Stimulated activated CD4-positive, alpha-beta T cell treated with anti-CD3 and anti-CD28 coated beads, Interleukin-15, amount 100 ng/mL, for 1 hour (primary cell): ENCODE measurements at places on chromosomes 5 and 9.
A peak's percentile ranks its signal among the peaks of the same experiment; 100 is the strongest.

GRCh38 chr9:136597141-136597885 lies 51.5 kb upstream of the NOTCH1 start:
- DNase-seq: no peak

DNA sequence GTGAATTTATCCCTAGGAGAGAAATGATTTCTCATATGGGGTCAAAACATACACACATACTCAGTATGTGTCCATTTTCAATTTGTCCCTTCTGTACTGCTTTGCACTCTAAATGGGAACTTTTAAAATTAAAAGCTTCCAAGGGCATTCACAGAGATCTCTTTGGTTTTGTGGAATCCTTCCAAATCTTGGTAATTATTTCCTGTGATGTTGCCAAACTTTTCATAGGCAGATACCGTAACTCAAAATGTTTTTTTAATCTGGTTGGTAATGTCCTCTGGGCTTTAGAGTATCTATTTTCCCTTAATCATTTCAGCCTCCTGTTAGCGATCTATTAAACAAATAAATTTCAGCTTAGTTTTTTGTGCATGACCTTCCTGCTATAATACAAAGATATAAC lies 282.4 kb downstream of the ARHGEF28 start:
- no peak for DNase-seq

- DNase-seq: peak; percentile 14
Observed at GRCh38 chr5:109690975-109691574, 1.3 kb downstream of the MAN2A1 start.

DNA sequence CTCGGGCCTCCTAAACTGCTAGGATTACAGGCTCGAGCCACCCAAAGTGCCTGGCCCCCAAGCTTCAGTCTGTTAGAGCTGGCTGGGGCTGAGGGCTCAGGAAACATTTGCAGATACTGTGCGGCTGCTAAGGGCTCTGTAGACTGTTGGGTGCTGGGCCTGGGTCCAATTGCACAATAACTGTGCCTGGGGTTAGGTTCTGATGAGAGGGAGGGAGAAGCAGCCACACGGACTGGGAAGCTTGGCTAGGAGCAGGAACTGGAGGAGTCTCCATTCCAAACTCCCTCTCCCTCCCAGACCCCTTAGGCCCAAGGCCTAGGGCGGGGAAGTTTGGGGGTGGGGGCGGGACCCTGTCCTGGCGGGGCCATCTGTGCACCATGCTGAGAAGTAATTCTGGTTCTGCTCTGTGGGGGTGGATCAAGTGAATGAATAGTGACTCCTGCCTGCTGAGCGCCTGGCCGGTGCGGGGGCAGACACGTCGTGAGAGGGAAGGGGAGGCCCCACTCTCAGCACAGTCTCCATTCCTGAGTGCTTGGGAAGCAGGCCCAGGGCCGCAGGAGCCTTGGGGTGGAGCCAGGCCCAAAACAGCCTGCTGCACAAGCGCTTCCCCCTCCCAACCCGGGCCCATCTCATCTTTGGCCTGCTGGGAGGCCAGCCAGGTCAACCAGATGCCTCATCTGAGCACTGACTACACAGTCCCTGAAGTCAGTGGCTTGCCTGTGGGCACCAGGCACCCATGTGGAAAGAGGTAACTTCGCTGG lies 1.5 kb downstream of the ASS1 start:
- DNase-seq: no peak

GRCh38 chr9:127805620-127806019 lies 2.9 kb downstream of the FPGS start:
- DNase-seq: no peak

DNA sequence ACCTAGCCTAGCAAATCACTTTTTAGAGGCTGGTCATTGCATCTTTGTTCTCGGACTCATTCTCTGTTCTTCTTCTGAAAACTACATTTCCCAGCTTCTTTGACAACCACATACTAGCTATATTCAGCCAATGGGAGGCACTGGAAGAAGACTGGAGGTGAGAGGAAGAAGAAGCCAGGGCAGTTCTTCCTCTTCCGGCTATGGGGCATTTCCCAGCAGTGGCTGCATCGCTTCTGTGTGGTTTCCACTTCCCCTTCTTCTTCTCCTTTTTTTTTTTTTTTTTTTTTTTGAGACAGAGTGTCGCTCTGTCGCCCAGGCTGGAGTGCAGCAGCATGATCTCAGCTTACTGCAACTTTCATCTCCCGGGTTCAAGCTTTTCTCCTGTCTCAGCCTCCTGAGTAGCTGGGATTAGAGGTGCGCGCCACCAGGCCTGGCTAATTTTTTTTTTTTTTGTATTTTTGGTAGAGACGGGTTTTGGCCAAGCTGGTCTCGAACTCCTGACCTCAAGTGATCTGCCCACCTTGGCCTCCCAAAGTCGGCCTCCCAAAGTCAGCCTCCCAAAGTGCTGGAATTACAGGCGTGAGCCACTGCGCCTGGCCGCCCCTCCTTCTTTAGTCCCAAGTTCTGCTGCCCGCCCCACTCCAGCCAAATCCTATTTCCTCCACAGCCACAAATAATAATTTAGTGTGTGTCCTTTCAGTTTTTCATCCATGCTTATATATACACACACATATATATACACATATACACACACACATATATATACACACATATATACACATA lies 6.9 kb upstream of the UBAP1 start:
- no peak for DNase-seq

- no peak for DNase-seq
Observed at GRCh38 chr9:72363236-72363635, 1.8 kb downstream of the ZFAND5 start.

GRCh38 chr9:136407911-136408310 lies 2.5 kb downstream of the ENTR1 start:
- no peak for DNase-seq

GRCh38 chr5:39175273-39175955 lies 43.9 kb downstream of the FYB1 start:
- DNase-seq: no peak

DNA sequence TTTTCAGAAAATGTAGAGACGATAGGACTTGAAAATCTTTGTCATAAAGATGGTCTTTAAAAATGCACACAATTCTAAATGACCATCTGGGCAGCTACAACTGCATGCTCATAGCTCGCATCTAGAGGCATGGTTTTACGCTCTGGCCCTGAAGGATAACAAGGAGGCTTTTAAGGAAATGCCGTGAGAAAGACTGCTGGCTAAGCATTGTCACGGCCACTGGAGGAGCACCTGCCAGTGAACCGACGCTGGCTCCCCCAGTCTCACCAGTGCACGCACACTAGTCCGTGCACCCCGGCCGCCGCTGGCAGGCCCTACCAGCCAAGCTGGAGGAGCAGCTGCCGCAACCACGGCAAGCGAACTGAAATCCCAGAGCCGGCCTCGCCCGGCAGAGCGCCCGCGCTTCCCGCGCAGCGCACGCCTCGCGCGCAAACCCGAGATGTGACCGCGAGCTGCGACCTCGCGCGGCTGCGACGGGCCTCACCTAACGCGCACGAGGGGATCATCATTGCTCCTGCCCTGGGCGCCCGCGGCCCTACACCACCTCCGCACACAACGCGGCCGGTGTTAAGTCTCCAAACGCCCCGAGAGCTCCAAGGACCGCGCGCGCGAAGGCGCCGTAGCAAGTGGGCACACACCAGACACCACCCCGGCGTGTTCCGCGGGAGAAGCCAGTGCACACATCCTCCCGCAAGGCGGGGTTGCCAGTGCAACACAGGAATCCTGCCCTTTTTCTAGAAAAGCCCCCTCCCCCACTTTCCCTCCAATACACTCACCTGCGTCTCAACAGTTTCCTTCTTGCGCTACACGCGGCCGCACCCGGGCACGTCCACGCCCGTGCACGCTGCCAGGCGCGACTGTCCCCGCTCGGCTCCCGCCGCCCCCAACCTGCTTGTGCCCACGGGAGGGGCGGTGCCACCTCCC lies 5.3 kb downstream of the ELAVL2 start:
- no peak for DNase-seq

DNA sequence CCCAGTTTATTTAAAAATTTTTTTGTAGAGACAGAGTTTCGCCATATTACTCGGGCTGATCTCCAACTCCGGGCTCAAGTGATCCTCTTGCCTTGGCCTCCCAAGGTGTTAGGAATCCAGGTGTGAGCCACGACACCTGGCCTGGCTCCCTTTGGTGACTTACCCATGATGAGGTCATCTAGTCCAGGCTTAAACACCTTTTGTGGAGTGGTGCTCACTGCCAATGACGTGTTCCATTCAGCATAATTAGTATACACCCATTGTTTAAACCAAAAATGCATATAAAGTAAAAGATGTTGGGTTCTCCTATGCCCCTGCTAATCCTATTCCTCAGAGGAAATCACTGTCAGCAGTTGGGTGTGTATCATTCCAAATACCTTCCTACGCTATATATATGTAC lies 91.0 kb downstream of the HSPA4 start:
- no peak for DNase-seq

- no peak for DNase-seq
Observed at GRCh38 chr9:100355561-100355960, 2.8 kb upstream of the TEX10 start.

GRCh38 chr5:177588413-177588909 lies 3.5 kb upstream of the TMED9 start:
- no peak for DNase-seq

DNA sequence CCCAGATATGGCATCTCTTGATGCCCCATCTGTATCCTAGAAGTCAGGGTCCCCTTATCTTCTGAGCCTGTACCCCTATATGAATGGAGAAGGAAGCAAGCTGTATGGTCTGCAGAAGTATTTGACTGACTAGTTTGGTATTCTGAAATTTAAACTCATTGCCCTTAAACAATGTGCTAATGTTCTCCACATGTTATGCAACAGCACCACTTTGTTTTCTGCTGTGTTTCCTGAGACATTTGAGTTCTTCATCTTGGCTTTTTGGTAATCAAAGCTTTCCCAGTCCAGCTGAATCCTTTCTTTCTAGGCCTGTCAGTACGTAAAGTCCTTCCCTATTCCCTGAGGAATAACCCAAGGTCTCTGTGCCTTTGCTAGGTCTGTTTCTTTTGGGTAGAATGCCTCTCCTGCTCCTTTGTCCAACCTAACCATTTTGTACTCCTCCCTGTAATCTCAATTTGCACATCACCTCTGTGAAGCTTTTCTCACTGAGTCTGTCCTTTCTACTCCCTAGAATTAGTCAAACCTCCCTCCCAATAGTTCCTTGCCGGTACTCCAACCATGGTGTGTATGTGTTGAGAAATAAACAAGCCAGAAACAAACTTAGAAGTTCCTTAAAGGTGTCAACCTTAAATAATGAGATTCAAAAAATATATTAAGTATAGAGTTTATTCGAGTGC lies 72.1 kb upstream of the HSPB3 start:
- no peak for DNase-seq

DNA sequence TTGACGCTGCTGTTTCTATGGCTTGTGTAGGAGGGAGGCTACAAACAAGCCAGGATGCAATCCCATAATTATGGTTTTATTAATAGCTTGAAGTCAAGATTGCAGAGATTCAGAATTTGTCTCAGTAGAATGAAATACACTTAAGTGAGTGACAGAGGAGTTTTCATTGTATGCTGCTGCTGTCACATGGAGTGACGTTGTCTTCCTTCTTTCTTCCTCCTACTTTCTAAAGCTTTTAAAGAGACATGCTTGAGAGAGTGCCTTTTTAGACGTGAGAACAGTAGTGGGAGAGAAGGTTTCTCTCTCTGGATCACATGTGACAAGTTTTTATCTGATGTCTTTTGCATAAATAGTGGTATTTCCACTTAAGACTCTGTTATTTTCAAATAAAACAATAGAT lies 48.9 kb downstream of the MACIR start:
- no peak for DNase-seq

DNA sequence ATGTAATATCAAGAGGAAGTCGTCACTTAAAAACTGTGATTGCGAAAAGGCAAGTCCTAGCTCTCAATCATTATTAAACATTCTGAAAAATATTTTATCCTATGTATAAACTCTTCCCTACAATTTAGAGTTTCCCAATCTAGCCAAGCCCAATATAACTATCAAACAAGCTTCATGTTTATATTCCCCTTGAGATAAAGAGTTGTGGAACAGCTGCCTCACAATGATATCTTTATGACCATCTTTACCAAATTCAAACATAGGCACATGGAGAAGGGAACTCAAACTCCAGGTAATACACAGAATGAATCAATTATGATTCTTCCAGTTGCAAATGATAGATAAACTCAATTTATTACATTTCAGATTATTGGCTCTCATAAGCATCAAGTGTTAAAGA lies 1468.7 kb downstream of the EFNA5 start:
- no peak for DNase-seq

DNA sequence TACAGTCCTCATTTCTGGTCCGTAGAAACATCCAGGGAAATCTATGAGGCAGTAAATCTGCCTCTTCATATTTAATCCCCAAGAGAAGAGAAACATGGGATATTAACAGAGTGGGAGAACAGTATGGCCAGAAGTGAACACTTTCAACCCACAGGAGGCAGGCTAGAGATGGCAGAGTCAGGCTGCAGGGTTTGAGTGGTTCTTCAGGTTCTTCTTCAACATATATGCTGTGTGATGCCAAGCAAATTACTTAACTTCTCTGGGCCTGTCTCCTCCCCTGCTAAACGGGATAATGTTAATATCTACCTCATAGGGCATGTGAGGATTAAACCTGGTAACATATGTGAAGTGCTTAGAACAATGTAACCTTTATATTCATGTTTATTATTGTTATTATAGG lies 321.8 kb downstream of the PSAT1 start:
- no peak for DNase-seq

DNA sequence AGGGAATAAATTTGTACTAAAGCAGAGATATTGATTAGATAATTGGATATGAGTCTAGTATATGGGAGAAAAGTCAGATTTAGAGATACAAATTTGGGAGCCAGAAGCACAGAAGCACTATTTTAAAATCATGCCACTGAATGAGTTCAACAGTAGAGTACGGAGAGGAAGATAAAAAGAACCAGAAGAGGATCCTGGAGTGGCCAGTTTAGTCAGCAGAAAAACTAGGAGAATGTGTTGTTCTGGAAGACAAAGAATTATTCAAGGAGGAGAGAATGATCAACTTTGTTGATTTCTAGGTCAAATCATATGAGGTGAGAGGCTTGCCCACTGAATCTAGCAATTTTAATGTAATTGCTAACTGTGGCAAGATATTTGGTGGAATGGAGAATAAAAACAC lies 67.0 kb downstream of the NIPBL start:
- no peak for DNase-seq

- DNase-seq: no peak
Observed at GRCh38 chr5:116448450-116448849, 126.2 kb downstream of the SEMA6A start.

- no peak for DNase-seq
Observed at GRCh38 chr5:99349787-99350186, 421.0 kb upstream of the CHD1 start.

GRCh38 chr5:144335561-144335960 lies 164.9 kb downstream of the KCTD16 start:
- DNase-seq: no peak
